Cortex of kidney (tissue), 1 donor: ENCODE measurements at places on chromosomes 2 and 18.

DNA sequence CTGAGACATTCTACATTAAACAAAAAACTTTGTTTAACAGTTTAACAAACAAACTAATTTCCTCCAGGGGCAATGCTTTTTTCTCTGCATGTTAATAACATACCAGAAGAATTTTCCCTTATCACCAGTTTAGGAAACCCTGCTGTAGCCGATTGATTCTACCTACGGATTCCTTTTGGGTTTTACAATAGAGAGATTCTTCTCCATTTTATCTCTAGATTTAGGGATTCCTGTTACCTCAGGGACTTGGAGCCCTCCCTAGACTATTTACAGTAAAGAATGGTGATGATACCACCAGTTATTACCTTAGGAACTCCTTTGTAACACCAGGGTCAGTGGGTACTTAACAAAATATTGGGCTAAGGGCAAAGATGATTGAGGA, 5.3 kb upstream of the ERICH2 start:
- DNase-seq: no peak

DNA sequence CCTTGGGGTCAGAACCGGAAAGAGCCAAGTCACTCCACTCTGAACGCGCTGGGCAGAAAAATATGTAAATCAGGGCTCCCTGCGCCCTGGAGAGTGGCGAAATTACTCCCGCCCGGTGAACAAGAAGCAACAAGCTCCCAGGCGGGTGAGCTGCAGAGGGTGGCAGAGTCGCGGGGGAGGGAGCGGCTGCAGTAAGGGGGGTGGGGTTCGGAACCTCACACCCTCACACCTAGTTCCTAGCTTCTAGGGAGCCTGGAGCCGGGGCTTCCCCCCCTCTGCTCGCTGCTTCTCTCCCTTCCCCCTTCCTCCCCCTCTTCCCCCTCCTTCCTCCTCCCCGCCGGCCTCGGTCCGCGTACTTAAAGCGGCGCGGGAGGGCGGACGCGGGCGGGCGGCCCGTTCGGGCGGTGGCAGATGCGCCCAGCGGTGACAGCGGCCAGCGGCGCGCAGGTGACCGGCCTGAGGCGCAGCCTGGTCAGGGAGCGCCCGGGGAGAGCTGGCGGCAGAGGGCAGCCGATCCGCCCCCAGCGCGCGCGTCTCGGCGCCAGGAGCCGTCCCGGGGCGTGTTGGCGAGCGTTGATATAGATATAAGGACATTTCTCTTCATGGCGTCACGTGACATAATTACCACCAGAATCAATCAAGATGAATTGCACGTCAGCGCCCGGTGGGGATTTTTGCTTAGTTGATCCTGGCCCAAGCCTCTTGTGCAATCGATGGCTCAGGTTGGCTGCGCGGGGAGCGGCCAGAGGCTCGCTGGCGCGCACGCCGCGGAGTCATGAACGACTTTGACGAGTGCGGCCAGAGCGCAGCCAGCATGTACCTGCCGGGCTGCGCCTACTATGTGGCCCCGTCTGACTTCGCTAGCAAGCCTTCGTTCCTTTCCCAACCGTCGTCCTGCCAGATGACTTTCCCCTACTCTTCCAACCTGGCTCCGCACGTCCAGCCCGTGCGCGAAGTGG, at the start of gene HOXD11:
HOXD11 (plus strand) TSS at position 700 of the 959 bp plus-strand sequence; CDS start at position 776, 76 bp downstream.
- DNase-seq: no peak

DNA sequence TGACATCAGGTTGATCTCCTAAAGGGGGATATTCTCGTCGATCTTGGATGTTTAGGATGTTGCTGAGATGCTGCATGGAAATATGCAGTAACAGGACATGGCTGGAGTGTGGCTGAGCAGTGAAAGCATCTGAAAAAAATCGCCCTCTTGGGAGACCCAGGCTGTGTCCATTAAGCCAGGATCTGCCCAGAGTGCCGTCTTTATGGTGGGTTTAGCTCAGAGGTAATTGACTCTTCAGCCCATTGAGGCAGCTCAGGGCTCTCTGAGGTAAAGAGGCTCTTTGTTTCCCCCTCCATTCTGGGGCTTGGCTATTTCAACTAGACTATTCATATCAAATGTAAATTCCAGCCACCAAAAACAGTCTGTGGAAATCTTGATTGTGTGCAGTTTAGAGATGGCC, 26.5 kb downstream of the OSBPL6 start:
- DNase-seq: no peak

DNA sequence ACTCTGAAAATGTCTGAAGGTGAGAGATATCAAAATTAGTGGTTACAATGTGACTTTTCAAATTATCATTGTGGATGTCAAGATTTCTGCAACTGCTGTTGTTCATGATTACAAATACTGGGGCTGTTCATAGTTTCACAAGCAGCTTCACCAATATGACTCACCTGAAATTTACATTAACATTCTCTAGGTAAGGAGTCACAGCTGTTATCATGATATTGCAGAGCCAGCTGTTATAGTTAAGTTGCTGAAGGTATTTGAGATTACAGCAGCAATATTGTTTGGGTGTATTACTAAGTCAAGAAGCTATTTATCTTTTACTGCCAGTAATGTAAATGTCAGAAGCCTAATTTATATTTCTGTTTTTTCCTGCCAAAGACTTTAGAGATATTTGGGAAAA, 140.0 kb downstream of the MC4R start:
- no peak for DNase-seq

DNA sequence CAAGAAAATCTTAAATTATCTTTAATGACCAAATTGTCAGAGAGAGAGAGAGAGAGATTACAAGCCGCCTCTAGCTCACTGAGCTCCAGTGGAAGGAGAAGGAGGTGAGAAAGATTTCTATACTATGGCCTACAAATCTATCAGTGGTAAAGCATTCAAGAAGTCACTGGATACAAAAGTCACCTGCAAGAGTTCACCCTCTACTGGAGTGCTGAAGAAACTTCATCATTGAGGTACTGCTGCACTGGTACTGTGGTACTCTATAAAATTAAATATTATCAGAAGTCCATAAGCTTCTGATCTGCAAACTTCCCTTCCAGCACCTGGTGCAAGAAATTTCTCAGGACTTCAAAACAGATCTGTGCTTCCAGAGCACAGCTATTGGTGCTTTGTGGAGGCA, 48.3 kb upstream of the AGPS start:
- no peak for DNase-seq

GRCh38 chr2:69715964-69716363, 26.0 kb upstream of the ANXA4 start:
- DNase-seq: no peak

- DNase-seq: no peak
These were observed 215.8 kb downstream of the ALPK2 start for GRCh38 chr18:58412844-58413666.

GRCh38 chr2:182358601-182359000, 68.2 kb downstream of the PDE1A start:
- no peak for DNase-seq

DNA sequence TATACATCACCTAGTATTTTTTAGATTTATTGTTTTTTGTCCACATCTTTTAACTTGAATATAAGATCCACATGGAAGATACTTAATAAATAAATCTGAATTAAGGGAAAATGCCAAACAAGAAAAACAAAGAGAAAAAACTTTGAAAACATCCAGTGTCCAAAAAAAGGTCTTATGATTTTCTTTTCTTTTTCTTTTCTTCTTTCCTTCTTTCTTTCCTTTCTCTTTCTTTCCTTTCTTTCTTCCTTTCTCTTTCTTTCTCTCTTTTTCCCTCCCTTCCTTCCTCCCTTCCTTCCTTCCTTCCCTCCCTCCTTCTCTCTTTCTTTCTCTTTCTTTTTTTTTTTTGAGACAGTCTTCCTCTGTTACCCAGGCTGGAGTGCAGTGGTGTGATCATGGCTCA, 29.6 kb upstream of the WIPF1 start:
- DNase-seq: no peak

- no peak for DNase-seq
These were observed 203.5 kb upstream of the UBE2E3 start for GRCh38 chr2:180776921-180777320.
